ENCODE measurements at places on chromosomes 2 and 18. TPM values are rescaled to one million over a fixed set of nuclear protein-coding genes. Genes with fewer than 3 reads are reported as not detected.

The FZD7 gene
- polyA plus RNA-seq = 0.31 TPM

The UGT1A8 gene
- polyA plus RNA-seq = not detected

The RAB6C gene
- not detected for polyA plus RNA-seq

DNA sequence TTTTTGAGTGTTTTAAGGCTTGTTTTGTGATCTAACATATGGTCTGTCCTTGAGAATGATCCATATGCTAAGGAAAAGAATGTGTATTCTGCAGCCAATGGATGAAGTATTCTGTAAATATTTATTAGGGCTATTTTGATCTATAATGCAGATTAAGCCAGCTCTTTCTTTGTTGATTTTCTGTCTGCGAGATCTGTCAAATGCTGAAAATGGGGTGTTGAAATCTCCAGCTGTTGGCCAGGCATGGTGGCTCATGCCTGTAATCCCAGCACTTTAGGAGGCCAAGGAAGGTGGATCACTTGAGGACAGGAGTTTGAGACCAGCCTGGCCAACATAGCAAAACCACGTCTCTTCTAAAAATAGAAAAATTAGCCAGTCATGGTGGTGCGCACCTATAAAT lies 132.7 kb downstream of the DIS3L2 start:
- H3K36me3 ChIP-seq = peaks cover 30% of the 10 kb centered on the region
- H3K27me3 ChIP-seq = peaks cover 1% of the 10 kb centered on the region
- no peak overlapping the region for H3K4me3 ChIP-seq
- DNase-seq = no peak

DNA sequence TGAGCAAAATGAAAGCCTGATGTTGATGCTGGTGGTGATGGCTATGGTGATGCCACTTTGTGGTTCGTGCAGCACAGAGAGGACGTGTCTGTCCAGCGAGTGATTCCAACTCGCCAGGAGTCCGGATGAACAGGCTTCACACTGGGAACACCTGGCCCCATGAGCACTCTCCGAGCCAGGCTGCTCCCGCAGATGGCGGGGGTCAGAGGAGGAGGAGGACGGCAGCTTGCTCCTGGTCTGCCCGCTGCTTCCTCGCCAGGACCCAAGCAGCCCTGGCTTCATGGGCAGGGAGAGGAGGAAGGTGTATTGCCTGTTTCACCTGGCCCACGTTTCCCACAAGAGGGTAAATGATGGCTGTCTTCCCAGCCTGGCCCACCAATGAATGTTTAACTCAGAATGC lies 121.6 kb downstream of the MTCL1 start:
- no peak for DNase-seq
- no peaks in the 10 kb centered on the region for H3K36me3 ChIP-seq
- no peaks in the 10 kb centered on the region for H3K27me3 ChIP-seq
- H3K27ac ChIP-seq = no peak overlapping the region

DNA sequence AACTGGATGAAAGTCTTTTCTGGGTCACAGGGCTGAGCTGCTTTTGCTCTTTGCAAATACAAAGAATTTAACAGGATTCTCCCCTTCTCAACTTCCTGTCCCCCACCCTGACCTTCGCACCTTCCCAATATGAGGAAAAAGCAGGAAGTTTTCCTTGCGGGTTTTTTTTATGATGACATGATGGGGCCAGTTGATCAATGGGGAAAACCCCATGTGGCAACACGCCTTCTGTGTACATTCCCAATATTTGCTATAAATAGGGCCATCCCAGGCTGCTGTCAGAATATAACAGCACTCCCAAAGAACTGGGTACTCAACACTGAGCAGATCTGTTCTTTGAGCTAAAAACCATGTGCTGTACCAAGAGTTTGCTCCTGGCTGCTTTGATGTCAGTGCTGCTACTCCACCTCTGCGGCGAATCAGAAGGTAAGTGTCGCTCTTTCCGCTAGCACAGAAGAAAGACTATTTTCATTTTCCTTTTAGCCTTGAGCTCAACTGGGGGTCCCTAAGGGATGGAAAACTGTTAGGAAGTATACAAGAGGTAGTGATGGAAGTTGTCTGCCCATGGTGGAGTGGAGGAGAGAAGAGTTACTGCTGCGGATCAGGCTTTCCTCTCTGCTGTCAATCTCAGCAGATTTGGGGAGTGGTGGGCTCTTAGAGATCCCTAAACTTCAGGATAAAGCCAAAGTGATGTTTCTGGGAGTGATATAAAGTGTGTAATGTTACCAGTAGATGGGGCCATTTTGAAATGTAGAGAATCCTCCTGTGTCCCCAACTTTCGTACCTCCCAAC lies at the start of gene CCL20:
TSS of gene CCL20 (plus strand) at position 281 of the 792 bp plus-strand sequence. CDS start at position 351, 70 bp downstream.
- no peaks in the 10 kb centered on the region for H3K36me3 ChIP-seq
- no peak within 1 kb of the TSS for H3K4me3 ChIP-seq
- no peaks in the 10 kb centered on the region for H3K4me1 ChIP-seq
- DNase-seq = no peak

DNA sequence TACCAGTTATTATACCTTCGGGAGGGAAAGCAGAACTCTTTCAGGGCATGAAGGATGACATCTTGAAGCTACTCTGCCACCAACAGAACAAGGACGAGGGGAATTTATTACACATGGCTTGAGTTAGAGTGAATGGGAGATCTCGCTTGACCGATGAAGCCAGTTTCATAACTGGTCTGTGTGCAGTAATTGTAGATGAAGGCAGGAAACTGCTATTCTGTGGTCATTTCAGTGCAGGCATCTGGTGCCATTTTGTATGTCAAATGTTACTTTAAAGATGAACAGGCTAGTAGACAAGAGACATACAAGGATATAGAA lies 20.5 kb downstream of the GREB1 start:
- H3K27me3 ChIP-seq = peaks cover 5% of the 10 kb centered on the region
- DNase-seq = no peak
- no peak overlapping the region for H3K27ac ChIP-seq
- H3K4me3 ChIP-seq = no peak overlapping the region

Data from immature natural killer cell (primary cell).